ENCODE measurements at places on chromosomes 3 and 15. TPM values are rescaled to one million over a fixed set of nuclear protein-coding genes. Genes with fewer than 3 reads are reported as not detected.

ATP13A4 gene
- not detected for total RNA-seq

LYZL4 gene
- not detected for total RNA-seq

CKMT1B gene
- total RNA-seq = 5.1 TPM

NMNAT3 gene
- total RNA-seq = 1.6 TPM

SPATA12 gene
- 0.44 TPM for total RNA-seq

NEK10 gene
- total RNA-seq = 1.3 TPM

LIPH gene
- 5.6 TPM for total RNA-seq

PLS1 gene
- 12.0 TPM for total RNA-seq

SOX2 gene
- total RNA-seq = 0.53 TPM

CCR9 gene
- total RNA-seq = not detected

WWTR1 gene
- total RNA-seq = 126 TPM

ESYT3 gene
- 0.70 TPM for total RNA-seq

SSUH2 gene
- total RNA-seq = 1.6 TPM

CHST14 gene
- 18.7 TPM for total RNA-seq

MKRN2OS gene
- total RNA-seq = not detected

AADAC gene
- total RNA-seq = 14.2 TPM

IFRD2 gene
- total RNA-seq = 94.6 TPM

GOLGA6B gene
- not detected for total RNA-seq

SLC15A2 gene
- total RNA-seq = 0.18 TPM

WNT5A gene
- 1.1 TPM for total RNA-seq

MORC1 gene
- total RNA-seq = not detected
